Activated naive CD8-positive, alpha-beta T cell treated with anti-CD3 and anti-CD28 coated beads, Interleukin-2, amount 50 U/mL, for 24 hours (primary cell): ENCODE measurements at places on chromosomes 7 and 10.

GRCh38 chr7:3520206-3520605, 219.2 kb downstream of the SDK1 start:
- DNase-seq, result no peak

GRCh38 chr10:71889388-71889987, 38.4 kb upstream of the PSAP start:
- no peak for DNase-seq

GRCh38 chr10:46264737-46265368, 21.9 kb upstream of the ANTXRL start:
- DNase-seq, result peak; percentile 1

DNA sequence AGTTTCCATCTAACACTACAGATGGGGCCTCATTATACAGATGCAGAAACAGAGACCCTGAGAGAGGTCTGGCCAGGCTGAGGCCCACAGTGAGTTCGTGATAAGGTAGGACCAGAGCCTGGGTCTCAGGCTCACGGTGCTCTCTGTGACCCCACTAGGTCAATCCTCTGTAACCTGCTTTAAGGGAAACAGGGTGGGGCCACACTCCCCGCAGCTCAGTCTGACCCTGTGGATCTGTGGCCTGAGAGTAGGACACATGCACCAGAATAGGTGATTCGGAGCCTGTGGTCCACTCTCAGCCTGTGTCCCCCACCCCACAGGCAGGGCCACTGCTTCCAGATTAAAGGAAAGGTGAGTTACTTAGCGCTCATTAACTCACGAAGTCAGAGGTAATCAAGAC, 137.8 kb upstream of the FAM20C start:
- no peak for DNase-seq

DNA sequence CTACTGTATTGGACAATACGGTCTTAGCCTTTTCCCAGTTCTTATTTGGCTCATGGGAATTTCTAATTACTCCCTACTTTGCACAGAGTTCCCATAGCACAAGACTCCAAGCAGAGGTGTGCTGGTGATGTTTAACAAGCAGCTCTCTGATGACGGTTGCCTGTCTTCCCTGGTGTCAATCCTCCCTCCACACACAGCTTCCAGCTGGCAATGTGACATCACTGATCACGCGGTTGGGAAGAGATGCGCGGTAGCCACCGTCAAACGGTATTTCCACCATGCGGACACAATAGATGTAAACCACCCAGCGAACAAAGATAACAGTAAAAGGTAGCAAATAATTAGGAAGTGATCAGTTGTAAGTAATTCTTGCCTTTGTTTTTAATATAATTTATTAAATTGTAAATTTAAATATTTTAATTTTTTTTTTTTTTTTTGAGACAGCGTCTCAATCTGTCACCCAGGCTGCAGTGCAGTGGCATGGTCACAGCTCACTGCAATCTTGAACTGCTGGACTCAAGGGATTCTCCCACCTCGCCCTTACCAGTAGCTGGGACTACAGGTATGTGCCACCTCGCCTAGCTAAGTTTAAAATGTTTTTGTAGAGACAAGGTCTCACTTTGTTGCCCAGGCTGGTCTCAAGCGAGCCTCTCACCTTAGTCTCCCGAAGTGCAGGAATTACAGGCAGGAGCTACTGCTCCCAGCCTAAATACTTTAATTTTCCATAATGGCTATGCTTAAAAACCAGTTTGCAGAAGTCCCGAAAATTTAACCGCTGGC, 36.3 kb upstream of the IL15RA start:
- DNase-seq, result no peak

DNA sequence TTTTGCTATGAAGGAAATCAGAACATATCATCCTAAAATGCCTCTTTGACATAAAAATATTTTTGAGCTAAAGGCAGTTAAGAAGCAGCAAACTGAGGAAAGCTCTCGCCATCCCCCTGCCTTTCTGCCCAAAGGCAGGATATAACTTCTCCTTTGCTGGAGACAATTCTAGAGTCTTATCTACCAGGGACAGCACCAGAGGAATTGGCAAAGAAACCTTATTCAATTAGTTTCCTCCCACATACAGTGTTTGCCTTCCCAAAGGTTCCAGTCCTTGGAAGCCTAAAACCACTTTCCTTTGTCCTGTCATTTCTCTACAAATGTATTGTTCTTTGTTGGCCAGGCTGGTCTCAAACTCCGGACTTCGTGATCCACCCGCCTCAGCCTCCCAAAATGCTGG, 33.7 kb downstream of the MASTL start:
- no peak for DNase-seq

DNA sequence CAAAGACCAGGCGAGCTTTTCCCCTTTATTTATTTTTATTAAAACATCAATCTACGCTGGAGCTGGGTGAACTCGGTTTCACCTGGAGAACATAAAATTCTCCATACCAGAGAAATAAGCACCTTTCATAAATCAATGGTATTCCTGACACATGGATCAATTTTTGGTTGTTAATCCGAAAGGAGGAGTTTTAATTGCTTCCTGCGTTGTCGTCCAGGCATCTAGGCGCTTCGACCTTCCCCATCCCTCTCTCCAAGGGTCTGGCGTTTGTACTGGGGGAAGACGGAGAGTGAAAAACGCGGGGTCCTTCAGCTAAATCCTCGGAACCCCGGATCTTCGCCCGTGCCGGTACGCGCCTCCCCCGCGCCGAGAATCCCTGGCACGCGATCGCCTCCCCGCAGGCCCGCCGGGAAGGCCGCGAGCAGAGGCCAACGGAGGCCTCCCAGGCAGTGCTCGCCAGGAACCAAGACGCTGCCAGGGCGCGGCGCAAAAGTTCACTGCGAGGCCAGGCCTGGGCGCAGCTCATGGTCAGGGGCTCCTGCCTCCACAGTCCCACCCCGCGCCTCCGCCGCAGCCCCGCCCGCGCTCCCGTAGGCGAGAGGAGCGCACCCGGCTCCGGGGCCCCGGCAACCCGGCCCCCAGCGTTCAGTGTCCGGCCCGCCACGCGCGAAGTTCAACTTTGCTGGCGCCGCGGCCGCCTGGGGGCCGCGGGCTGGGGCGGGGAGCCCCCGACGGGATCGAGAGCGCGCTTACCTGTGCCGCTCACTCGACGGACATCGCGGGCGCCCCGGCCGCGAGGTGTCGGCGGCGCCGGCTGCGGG, 8.3 kb upstream of the EBF3 start:
- no peak for DNase-seq

DNA sequence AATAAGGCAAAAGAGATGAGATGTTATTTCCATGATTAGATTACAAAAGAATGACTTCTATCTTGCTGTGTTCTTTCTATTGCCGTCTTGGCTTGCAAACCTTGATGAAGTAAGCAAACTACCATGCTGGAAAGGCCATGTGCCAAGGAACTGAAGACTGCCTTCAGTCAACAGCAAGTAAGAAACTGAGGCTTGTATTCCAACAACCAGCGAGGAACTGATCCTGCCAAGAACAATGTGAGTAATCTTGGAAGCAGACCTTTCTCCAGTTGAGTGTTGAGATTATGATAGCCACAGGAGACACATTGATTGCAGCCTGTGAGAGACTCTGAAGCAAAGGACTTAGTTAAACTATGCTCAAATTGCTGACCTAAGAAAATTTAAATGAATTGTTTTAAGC, 164.6 kb upstream of the GRM3 start:
- DNase-seq, result no peak

DNA sequence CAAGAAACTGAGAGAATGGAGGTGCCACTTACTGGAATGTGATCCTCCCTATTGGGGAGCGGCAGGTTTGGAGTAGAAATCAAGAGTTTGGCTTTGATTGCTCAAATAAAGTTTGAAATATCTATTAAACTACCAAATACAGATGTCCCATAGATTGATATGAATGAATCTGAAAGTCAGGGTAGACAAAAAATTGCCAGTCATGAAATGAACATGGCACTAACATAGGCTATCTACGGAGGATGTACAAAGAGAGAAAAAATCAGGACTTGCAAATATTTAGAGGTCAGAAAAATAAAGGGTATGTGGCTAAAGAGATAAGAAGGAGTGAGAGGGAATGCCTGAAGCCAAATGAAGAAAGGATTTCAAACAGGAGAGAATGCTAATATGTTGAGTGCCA, 119.9 kb downstream of the PCDH15 start:
- no peak for DNase-seq

DNA sequence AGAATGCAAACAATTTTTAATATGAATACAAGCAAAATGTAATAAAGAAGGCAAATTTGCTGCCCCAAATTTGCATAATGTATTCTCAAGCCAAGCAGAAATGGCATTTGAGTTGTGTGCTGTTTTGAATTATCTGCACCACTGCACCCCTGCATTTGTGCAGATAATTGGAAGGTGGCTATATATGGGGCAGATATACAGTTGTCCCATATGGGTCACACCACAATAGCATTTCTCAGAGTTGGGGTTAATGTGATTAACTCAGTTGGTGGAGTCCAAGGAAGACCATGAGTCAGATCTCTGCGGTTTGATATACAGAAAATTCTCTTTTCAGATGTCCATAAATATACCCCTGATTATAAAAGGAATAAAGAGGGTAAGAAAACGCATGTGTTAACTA, 68.9 kb upstream of the EXOC4 start:
- DNase-seq, result no peak

DNA sequence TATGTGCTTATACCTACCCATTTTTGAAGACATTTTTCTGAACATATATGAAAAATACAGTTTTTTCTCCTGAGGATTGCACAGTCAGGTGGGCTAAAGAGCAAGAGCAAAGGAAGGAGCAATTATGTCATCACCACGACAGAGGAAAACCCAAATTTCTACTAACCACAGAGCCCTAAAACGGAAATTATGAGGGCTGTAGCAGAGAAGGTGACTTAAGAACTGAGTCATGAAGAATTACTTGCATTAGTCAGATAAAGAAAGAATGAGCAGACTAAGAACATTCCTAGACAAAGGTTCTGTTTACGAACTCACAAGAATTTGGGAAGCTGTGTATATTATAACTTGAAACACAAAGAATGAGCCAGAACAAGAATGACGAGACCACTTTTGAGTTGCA, 974.4 kb downstream of the NXPH1 start:
- no peak for DNase-seq

- no peak for DNase-seq
Measured at GRCh38 chr7:117283371-117283770, 39.5 kb downstream of the WNT2 start.

DNA sequence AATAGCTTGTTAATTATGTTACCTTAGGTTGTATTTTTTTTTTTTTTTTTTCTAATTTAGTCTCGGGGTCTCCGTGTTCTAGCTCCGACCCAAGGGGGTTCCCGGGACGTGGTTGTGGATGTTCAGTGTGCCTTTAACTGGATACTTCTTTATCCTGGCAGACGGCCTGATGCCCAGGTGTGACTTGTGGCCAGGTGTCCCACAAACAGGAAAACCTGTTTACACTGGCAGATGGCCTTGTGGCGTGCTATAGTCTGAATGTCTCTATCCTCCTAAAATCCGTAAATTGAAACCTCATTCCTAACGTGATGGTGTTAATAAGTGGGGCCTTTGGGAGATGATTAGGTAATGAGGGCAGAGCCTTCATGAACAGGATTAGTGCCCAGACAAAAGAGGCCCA, 546.4 kb upstream of the C7orf33 start:
- no peak for DNase-seq

DNA sequence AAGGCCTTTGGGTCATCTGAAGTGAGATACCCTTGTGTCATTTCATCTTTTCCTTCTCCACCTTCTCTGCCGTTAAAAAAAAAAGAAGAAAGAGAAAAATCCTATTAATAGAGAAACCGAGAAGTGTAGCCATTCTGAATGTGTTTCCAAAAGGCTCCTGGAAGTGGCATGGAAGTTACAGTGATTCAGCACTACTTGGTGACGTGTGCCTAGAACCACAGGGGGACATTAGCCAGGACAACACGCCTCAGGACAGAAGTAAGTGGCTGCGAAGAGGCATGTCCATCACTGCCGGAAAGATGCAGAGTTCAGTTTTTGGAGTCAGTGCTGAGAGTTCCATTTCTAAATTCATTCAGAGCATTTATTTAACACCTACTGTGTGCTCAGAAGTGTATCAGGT, 6.3 kb downstream of the HTRA1 start:
- DNase-seq, result no peak

DNA sequence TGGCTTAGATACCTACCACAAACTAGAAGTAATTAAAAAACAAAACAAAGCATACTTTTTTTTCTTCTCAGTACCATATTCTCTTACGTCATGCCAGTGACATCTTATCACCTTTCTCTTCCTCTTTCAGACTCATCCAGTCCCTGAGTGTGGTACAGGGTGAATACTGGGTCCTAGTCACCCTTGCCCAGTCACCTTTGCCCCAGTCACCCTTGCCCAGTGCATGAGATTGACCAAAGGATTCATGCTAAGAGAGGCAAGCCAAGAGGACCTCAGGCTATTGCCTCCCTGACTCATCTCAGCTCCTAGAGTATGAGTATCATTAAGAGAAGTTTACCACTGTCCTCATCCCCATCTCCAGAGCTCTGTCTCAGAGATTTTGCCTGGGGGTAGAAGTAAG, 10.0 kb upstream of the TSPAN12 start:
- no peak for DNase-seq

DNA sequence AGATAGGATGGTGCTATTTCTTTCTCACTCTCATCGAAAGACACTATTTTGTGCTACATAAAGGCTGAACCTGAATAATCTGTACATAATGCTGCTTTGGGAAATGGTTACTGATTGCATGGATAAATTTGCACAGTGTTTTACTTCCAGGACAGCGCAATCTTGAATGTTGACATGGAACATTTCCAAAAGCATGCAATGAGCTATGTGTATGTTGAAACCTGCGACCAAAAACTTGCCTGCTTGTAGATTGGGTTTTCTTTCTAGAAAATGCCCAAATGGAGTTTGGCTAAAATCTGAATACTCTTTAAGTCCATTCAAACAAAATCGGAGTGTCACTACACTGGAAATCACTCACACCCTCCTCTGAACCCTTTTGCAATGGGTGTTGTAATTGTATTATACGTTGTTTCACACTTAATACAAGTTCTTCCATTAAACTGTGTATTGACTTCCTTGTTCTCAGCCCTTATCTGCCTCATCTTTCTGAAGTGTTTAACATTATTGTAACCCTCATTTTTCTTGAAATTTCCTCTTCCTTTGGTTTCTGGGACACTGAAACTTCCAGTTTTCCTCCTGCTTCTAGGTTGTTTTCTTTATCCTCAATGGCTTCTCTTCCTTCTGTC, 73.7 kb upstream of the CAPZA2 start:
- no peak for DNase-seq

DNA sequence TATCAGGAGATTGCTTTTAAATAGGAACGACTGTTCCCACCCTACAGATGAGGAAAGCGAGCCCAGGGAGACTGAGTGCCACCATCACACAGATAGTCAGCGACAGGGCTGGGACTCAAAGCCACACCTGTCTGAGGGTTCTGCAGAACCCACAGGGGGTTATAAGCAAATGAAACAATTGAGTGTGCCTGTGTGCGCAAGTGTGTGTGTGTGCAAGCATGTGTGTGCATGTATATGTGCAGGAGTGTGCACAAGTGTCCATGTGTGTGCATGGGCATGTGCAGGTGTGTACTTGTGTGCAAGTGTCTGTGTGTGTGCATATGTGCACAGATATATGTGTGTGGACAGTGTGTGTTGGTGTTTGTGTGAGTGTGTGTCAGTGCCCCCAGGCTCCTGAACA, 280.2 kb downstream of the GRID1 start:
- no peak for DNase-seq

- DNase-seq, result peak; percentile 29
Measured at GRCh38 chr10:23344241-23344841, at the start of gene C10orf67. TSS of gene C10orf67 (minus strand) at chr10:23344797. CDS start at chr10:23344774, 23 bp downstream.

- DNase-seq, result no peak
Measured at GRCh38 chr7:36871355-36871738, 147.1 kb upstream of the AOAH start.
